ENCODE measurements at places on chromosomes 1 and 21.

- DNase-seq, result no peak
These were observed 13.2 kb upstream of the SCYL3 start for GRCh38 chr1:169906938-169907337.

DNA sequence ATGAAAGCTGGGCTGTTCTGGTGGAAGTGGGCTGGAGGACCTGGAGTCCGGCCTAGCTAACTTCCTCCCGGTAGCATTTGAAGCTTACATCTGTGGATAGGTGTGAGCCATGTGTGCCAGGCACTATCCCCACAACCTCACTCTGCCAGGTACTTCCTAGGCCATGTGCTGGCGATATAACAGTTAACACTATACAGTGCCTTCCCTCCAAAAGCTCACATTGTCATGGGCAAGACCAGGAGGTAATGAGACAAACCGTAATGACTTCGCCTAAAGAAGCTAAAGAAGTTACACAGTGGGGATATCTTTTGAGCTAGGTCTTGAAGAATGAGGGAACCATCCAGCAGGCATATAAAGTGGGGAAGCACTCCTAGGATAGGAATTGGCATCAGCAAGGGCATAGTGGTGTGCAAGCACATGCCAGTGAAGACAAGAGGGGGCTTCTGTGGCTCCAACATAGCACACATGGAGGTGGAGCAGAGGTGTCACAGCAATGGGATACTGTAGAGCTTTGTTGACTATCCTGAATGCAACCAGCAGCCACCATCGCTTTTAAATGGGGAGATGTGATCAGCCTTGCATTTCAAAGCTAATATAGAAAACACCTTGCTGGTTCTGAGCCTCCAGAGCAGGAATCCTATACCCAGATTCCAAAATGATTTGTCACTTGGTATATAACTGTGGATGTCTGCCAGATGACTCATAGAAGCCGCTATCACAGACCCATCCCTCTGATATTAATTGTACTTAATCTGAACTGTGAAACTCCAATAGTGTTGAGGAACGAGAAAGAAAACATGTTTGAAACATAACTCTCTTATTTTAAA lies 466.3 kb downstream of the LMO4 start:
- DNase-seq, result no peak

DNA sequence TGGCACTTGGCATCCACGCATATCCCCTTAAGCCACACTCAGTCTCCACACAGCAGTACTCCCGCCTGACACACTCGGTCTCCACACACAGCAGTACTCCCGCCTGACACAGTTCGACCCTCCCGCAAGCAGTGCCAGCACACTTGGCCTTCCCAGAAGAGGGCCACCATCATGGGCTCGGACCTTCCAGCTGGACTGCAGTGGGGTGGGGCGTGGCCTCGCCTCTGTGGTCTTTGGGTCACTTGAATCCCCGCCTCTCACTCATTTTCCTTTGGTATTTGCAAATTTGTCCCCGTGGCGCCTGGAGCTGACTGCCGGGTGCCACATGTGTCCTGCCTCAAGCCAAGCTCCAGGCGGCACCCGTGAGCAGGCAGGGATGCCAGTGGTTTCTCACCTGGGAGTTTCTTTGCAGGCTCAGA lies 63.7 kb downstream of the FAAP20 start:
- DNase-seq, result no peak

GRCh38 chr1:47678464-47678980 lies 240.7 kb downstream of the FOXD2 start:
- no peak for DNase-seq

DNA sequence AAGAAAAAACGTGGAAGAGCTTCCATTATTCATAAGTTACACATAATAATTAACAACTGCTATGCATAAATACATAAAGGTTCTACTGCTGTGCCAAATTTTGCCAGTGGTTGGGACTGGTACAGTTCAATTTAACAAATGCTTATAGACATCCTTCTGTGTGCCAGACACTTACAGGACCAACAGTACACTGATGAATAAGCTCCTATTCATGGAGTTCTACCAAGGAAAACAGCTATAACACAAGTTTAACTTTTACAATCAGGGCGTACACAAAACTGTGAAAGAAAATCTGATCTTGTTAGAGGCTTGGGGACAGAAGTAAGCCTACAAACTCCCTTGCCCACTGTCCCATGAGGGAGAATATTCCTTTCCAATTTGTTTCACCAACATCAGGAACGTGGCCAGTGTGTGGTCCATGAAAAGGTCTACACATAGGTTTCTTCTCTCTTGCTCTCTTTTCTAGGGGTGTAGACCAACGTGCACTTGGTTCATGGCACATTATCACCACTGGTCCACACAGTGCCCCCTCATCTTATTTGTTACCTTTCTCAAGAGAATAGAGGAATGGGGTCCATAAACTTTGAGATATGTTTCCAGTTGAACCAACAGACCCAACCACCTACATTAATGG lies 10.1 kb downstream of the NRIP1 start:
- no peak for DNase-seq

GRCh38 chr1:69733061-69733460 lies 165.3 kb downstream of the LRRC7 start:
- DNase-seq, result no peak

- no peak for DNase-seq
These were observed 102.9 kb downstream of the EPB41 start for GRCh38 chr1:29017235-29017634.

GRCh38 chr21:39288987-39289386 lies 24.4 kb downstream of the BRWD1 start:
- DNase-seq, result no peak

DNA sequence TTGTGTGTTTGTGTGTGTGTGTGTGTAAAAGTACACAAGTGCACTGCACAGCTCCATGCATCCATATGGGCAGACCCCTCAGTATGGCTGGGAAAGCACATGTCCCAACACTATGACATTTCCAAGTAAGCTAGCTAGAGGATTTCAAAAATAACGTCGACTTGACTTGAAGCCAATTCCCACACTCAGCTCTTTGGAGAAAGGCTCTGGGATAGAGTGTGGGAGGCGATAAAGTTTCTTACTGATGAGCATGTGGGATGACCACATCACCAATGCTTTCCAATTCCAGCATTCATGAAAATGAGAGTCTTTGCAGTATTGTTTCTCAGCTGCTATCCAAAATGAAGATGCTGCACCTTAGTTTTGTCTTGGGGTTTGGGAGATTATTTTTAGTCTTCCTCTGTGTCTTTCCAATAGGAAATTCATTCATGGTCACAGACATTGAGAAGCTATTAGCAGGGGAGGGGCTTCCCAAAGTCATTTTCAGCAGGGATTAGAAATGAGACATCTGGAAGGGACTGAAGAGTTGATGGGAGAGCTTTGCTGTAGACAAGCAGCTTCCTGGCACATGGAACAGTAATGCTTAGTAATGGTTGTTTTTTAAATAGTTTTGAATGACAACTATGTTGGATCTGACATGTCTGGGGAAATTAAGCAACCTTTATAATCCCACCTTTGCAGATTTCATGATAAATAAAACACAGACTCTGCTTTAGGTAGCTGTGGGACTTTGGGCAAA lies 143.5 kb downstream of the ASTN1 start:
- no peak for DNase-seq

DNA sequence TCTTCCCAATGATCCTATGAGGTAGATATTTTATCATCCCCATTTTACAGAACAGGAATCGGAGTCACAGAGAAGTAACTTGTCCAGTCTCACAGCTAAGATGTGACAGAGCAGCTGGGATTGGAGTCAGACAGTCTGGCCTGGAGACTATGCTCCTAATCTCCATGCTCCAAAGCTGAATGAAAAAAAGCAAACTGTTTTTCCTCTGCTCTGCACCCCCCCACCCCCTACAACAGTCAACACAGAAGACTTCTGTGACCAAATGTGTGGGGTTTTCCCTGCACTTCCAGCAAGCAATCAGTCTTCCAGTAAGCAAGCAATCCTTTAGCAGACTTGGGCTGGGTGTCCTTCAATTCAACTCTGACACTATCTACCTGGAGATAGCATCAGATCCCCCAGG lies 33.2 kb downstream of the KIRREL1 start:
- DNase-seq, result no peak

- DNase-seq, result no peak
These were observed 11.9 kb upstream of the CLDN8 start for GRCh38 chr21:30227633-30228404.

- no peak for DNase-seq
These were observed 49.9 kb upstream of the TNFSF18 start for GRCh38 chr1:173100476-173101107.

- no peak for DNase-seq
These were observed 7.8 kb downstream of the TNFRSF18 start for GRCh38 chr1:1198423-1199140.

- no peak for DNase-seq
These were observed 13.3 kb downstream of the MAPKAPK2 start for GRCh38 chr1:206698011-206698410.

GRCh38 chr21:15221799-15222386 lies 157.1 kb upstream of the NRIP1 start:
- no peak for DNase-seq

DNA sequence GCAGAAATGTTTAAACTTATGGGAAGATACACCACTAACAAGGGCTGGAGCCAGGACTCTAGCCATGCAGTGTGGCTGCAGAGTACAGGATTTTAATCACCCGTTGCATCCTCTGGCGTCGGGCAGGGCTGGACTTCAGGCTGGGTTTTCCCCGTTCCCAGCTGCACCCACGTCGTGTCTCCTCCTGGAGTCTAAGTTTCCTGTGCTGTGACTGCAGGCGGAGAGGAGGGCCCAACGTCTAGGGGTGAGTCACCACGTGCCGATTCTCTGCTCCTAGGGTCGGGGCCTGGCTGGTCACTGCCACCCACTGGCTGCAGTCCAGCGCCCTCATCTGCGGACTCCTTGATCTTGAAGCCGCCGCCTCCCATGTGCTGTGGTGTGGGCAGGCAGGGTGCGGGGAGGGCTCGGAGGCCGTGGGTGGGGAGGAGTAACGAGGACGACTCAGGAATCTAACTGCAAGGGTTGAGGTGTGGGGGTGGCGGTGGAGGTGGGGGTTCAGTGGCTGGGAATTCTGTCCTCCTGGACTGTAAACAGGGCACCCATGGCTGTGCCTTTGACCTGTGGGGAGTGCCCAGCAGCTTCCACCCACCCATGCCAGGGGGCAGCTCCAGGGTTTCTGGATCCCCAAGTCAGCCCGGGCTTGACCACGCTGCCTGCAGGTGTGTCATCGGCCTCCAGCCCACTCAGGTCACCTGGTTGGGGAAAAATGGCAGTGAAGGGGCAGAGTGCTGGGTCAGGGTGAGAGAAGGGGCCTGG lies 77.8 kb downstream of the ALPL start:
- DNase-seq, result no peak

DNA sequence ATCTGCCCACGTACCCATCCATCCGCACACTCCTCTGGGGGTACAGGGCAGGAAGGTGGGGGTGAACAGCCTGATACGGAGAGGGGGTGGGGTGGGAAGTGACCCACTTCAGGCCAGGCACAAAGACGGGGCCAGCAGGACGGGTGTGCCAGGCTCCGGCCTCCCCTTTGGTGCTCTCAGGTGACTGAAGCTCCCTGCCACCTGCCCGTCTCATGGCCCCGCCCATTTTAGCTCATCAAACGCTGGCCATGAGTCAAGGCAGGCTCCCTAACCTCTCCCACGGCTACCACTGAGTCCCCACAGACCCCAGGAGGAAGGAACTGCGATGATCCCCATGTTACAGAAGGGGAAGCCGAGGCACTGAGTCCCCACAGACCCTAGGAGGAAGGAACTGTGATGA lies 109.6 kb downstream of the CRYAA start:
- no peak for DNase-seq

DNA sequence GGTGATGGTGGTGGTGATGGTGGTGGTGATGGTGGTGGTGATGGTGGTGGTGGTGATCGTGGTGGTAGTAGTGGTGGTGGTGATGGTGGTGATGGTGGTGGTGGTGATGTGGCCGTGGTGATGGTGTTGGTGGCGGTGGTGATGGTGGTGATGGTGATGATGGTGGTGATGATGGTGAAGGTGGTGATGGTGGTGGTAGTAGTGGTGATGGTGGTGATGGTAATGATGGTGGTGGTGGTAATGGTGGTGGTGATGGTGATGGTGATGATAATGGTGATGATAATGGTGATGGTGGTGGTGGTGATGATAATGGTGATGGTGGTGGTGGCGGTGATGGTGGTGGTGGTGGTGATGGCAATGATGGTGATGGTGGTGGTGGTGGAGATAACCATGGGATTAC lies 6.8 kb upstream of the COL6A2 start:
- DNase-seq, result no peak

- no peak for DNase-seq
These were observed 23.5 kb downstream of the CASP9 start for GRCh38 chr1:15500184-15501178.

GRCh38 chr1:178997428-178997827 lies 28.3 kb upstream of the FAM20B start:
- DNase-seq, result no peak

- DNase-seq, result no peak
These were observed 14.3 kb downstream of the PLEKHA6 start for GRCh38 chr1:204345438-204345841.

GRCh38 chr21:33664135-33664534 lies 21.8 kb downstream of the ITSN1 start:
- no peak for DNase-seq

GRCh38 chr1:230542681-230543080 lies 99.6 kb upstream of the COG2 start:
- no peak for DNase-seq

GRCh38 chr1:151839457-151840403 lies at the start of gene C2CD4D:
C2CD4D (minus strand) TSS chr1:151839820; CDS start chr1:151838989, 831 bp downstream.
- DNase-seq, result peak; percentile 47

DNA sequence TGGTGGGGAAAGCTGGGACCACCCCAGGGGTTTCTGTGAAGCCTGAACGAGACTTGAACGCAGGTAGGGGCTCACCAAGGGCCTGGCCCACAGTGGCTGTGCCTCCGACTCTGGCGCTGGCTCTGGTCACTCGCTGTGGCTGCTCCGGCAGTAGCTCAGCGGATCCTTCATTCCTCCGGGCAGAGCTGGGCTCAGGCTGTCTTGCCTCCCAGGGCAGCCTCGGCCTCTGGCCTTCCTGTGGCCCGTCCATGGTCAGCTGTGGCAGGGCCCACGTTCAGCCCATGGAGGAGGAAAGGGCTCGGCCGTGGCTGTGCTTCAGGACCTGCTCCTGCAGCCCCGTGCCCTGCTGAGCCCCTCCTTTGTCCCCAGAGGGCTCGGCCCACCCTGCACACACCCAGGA lies 162.9 kb upstream of the C1orf174 start:
- DNase-seq, result no peak

GRCh38 chr1:193321242-193321840 lies 134.9 kb upstream of the B3GALT2 start:
- no peak for DNase-seq

DNA sequence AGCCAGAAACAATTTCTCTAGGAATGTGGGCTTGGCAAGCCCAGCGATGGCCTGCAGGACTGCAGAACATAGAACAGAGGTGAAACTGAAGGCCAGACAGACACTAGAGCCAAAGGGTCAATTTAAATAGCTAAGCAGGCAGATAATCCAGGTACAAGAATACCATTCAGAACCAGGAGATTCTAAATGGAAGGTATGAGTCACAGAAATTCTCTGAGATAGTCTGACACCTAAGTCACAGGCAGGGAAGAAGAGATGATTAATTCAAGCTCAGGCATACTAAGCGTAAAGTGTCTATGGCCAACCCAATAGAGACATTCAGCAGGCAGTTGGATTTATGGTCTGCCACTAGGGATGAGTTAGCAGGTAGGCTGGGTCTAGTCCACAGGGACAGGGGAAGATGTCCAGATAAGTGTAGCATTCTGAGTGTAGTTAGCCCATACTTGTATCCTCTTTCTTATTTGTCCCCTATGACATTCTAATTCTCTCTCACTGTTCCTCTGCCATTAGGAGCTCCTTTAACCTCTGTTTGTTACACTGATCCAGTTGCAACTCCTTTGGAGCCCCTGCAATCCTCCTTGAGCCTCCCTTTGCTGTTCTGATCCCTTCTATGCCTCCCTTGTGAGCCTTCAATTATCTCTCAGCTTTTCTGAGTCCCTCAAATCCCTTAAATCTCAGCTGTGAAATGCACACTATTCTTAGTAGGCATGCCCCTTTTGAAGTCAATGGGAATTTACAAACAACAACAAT lies 383.8 kb downstream of the LMO4 start:
- DNase-seq, result no peak

Measured in NCI-H187 treated with DMSO at 0.1 percent for 48 hours (cell line).